ENCODE measurements at places on chromosomes 6 and 20. TPM values are rescaled to one million over a fixed set of nuclear protein-coding genes. Genes with fewer than 3 reads are reported as not detected.

The SLC26A8 gene
- total RNA-seq = not detected

The THBD gene
- 71.5 TPM for total RNA-seq

The GSTA2 gene
- total RNA-seq = not detected

The HLA-DRB5 gene
- not detected for total RNA-seq

The PTCHD4 gene
- not detected for total RNA-seq
